ENCODE measurements at places on chromosomes 7 and 10.

GRCh38 chr10:71970331-71970730 is 6.1 kb downstream of the CHST3 start:
- no peak for DNase-seq

- no peak for DNase-seq
Observed at GRCh38 chr7:141154131-141154732, 80.4 kb downstream of the TMEM178B start.

GRCh38 chr7:158777793-158778192 is 51.5 kb downstream of the ESYT2 start:
- no peak for DNase-seq

- DNase-seq: no peak
Observed at GRCh38 chr10:7383442-7383841, 27.4 kb downstream of the SFMBT2 start.

- DNase-seq: no peak
Observed at GRCh38 chr10:133200621-133201031, 29.4 kb upstream of the UTF1 start.

GRCh38 chr7:111532625-111533024 is 29.7 kb downstream of the IMMP2L start:
- no peak for DNase-seq

DNA sequence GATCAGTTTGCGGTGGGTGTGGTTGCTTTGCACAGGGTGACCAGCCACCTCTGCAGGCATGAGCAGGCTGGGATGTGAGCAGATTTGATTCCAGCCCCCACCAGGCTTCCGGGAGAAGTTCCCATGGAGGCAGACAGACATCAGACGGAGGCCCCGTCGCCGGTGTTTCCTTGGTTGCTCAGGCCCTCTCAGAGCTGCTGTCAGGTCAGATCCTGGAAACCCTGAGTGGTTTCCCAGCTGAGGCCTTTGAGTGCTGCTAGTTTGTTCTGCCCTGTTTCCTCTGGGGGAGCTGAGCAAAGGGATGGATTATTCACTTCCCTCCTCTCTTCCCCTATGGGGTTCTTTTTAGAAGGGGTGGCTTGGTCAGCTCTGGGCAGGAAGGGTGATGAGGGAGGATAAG is 62.2 kb downstream of the FAM241B start:
- no peak for DNase-seq

DNA sequence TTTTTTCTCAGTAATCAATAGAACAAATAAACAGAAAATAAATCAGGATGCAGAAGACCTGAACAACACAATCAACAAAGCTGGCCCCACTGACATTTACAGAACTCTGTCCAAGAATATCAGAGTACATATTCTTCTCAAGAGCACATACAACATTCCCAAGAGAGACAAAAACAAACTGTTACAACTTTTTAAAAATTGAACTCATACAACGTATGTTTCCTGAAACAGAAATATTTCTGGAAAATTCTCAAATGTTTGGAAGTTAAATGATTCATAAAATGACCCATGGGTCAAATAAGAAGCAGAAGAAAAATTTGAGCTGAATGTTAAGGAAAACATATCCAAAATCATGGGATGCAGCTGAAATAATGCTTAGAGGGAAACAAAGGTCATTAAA is 93.9 kb upstream of the VIPR2 start:
- no peak for DNase-seq

- DNase-seq: no peak
Observed at GRCh38 chr7:152501506-152501905, 65.7 kb upstream of the KMT2C start.

DNA sequence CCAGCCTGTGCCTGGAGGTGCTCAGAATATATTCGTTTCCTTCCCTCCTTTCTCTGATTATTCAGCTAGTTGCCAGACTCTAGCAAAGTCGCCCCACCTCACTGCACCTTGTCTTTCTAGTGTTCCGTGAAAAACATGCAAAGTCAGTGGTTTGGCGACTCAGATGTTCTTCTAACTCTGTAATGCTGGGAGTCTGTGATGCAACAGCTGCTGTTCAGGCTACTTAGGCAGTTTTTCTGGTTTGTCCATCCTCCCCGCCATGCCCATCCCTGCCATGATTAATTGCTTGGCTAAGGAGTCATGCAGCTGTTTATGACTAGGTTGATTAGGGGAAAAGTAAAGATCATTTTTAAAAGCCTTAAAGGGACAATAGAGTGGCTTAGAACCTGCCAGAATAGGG is 99.4 kb downstream of the MTPN start:
- DNase-seq: no peak

GRCh38 chr10:5895804-5896203 is 5.8 kb downstream of the FBH1 start:
- DNase-seq: peak; percentile 33

- no peak for DNase-seq
Observed at GRCh38 chr7:1539882-1540775, 9.6 kb downstream of the MAFK start.

Data from Peyer's patch (tissue), 4 donors.